Astrocyte of the hippocampus (primary cell): ENCODE measurements at places on chromosomes 1 and 21.

DNA sequence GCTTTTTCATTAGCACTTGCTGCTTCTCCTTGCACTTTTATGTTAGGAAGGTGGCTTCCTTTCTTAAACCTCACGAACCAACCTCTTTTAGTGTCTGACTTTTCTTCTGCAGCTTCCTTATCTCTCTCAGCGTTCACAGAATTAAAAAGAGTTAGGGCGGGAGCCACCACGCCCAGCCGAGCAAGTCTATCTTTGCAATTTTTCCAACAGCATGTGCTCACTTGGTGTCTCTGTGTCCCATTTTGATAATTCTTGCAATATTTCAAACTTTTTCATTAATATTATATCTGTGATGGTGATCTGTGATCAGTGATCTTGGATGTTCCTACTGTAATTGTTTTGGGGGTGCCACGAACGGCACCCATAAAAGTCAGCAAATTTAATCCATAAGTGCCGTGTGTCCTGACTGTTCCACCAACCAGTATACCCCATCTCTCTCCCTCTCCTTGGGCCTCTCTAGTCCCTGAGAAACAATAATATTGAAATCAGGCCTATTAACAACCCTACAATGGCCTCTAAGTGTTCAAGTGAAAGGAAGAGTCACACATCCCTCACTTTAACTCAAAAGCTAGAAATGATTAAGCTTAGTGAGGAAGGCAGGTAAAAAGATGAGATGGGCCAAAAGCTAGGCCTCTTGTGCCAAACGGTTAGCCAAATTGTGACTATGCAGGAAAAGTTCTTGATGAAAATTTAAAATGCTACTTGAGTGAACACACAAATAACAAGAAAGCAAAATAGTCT lies 15.9 kb upstream of the ITPKB start:
- no peak for DNase-seq

DNA sequence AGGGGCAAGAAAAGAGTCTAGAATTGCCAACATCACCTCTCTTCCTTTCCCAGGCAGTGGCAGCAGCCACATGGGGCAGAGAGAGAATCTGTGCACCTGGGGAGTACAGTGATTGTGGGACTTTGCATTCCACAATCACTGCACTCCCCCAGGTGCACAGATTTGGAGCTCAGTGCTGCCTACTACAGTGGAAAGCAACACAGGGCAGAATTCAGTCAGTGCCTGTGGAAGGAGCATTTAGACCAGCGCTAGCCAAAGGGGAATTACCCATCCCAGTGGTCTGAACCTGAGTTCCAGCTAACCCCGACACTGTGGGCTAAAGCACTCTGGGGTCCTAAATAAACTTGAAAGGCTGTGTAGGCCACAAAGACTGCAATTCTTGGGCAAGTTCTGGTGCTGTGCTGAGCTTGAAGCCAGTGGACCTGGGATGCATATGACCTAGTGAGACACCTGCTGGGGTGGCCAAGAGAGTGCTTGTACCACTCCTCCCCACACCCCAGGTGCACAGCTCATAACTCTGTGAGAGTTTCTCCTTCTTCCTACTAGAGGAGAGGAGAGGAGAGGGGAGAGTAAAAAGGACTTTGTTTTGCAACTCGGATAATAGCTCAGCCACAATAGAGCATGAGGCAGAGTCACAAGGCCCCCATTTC lies 50.3 kb downstream of the NUP210L start:
- no peak for DNase-seq

- no peak for DNase-seq
Measured at GRCh38 chr1:205670611-205671430, 9.5 kb downstream of the SLC45A3 start.

- DNase-seq = no peak
Measured at GRCh38 chr1:109470245-109470644, 3.9 kb downstream of the SYPL2 start.

- DNase-seq = no peak
Measured at GRCh38 chr1:83499998-83500397, 498.9 kb downstream of the TTLL7 start.

DNA sequence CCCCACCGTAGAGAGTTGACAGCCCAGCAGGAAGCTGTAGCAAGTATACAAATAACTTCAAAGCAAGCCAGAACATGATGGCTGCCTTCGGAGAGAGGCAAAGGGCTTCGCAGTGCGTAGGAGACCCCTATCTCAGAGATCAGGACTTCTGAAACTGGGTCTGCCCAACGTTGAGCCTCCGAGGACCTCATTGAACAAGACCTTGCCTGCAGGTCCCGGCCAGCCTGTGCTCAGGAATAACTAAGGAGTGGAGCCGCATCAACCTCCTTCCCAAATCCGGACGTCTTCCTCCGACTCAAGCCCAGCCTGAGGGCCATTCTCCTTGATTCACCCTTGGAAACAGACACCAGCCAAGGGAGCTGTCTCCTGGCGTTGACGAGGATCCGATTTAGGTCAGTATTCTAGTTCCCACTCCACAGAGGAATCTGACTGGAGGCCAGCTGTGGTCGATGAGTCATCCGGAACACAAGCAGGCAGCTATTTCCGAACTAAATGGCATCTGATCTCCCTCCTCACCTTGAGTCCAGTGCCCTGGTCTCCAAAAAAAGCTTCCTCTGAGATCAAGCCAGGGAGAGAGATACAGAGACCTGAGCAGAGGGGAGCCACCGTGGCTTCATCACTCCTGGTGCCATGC lies 166.5 kb upstream of the COA6 start:
- DNase-seq = peak; percentile 94

DNA sequence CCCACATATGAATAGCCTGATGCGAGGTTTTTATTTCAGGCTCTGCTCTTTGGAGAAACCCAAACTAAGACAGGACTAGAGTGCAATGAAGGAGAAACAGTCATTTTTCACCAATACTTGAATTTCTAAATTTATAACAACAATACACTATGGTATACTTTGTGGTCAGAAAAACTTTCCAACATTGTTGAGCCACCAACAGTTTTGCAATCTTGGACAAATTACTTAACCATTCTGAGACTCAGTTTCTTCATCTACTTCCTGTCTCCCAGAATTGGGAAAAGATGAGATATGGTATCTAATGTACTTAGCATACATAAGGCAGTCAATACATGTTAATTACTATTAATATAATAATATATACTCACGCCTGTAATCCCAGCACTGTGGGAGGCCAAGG lies 519.8 kb upstream of the PLXNA2 start:
- no peak for DNase-seq

GRCh38 chr21:39004634-39005501 lies 178.4 kb downstream of the PSMG1 start:
- DNase-seq = peak; percentile 49

DNA sequence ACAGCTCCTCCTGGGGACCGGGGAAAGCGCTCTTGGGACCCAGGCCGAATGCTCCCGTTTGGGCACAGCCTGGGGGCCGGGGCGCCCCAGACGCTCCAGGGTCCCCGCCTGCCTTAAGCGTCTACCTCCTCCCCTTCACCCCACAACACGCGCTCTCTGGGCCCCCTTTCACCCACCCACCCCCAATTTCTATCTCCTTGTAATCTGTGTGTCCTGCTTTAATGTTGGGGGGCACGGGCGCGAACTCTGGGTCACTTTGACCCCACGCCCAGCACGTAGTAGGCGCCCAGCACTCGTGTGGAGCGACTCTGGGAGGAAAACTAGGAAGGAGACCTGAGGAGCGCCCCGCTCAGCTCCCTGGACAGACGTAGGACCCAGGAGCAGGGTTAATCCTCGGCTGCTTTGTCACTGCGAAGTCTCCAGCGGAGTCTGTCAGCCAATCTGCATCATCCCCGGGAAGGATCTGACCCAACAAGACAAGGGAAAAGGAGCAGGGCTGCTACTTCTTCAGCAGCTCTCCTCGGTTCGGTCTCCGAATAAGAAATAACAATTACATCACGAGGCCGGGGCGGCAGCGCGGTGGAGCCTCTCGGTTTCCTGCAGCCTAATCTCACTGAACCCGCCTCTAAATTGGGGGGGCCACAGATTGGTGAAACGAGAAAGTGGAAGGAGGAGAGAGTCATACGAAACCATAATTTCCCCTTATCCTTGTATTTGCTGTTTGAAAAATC lies 757 bp upstream of the NRIP1 start:
- DNase-seq = peak; percentile 86

DNA sequence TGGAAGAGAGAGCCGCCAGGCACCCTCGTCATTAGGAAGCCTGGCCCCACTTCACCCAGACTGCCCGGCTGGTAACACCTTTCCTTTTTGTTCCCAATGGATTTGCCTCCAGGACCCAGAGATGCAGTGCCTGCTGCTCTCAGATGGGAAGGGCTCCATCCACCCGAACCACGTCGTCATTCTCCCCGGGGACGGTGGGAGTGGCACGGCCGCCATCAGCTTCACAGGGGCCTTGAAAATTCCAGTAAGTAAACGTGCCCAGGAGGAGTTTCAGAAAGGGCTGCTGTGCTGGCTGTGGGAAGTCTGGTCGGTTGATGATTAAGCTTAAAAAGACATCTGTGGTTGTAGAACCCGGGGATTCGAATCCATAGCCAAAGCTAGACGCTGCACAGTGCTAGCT lies 45.2 kb downstream of the SLC37A1 start:
- no peak for DNase-seq

DNA sequence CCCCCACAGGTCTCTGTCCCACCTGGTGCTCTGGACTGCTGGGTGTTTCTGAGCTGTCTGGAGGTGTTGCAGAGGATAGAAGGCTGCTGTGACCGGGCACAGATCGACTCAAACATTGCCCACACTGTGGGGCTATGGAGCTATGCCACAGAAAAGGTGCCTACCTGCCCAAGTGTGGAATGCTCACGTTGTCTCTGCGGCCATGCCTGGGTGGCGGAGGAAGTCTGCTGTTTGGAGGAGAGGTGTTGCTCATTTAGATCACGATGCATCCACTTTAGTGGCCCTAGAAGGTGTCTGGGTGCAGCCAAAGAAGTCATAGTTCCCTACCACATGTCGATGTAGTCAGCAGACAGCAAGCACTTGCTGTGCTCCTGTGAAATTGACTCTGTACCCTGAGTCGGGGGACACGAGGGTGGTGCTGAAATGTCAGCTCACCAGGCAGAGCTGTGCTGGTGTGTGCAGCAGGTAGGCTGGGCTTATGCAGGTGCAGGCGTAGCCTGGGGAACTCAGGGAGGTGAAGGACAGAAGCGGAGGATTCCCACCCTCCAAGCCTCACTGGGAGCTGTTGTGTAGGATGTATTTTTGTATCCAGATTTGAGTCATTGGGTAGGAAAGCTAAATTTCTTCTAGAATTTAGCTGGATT lies 32.8 kb upstream of the PWP2 start:
- no peak for DNase-seq

DNA sequence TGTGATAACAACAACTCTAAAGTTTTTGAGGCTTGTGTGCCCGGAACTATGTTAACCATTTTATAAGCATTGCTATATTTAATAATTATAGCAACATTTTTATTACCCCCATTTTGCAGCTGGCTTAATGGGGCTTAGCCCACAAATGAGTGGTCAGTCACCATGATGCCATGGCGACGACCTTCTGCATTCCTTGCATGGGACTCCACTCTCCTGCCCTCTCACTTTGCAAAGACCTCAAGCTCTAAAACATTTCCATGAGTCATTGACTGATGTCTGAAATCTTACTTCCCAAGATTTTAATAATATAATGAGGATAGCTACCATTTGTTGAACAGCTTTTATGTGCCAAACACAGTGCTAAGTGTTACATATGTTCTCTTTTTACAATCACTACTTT lies 15.4 kb downstream of the NGF start:
- peak; percentile 41 for DNase-seq

- DNase-seq = no peak
Measured at GRCh38 chr1:110634086-110634454, 27.9 kb upstream of the KCNA2 start.

GRCh38 chr1:162388615-162389014 lies 7.1 kb downstream of the C1orf226 start:
- no peak for DNase-seq

GRCh38 chr1:31218705-31219104 lies 21.0 kb downstream of the NKAIN1 start:
- DNase-seq = no peak

GRCh38 chr1:209202830-209203532 lies 380.5 kb upstream of the CAMK1G start:
- DNase-seq = peak; percentile 71

DNA sequence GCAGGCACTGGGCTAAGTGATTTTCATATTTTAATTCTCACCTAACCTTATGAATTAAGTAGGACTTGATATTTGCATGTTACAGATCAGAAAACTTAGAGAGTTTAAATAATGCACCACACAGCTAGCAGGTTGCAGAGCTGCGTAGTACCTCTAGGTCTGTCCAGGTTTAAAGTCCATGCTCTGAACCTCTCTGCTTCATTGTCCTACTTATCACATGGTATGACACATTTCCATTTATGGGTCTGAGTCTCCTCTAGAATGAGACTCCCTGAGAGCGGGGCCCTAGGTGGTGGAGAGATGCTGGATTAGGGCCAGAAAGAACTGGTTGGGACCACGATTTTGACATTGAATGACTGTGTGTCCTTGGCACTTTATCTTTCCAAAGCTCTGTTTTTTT lies 102.5 kb upstream of the USP24 start:
- DNase-seq = no peak

GRCh38 chr1:161071886-161072371 lies 2.2 kb upstream of the ARHGAP30 start:
- DNase-seq = peak; percentile 36

- DNase-seq = no peak
Measured at GRCh38 chr1:58884706-58885661, 101.1 kb upstream of the JUN start.

DNA sequence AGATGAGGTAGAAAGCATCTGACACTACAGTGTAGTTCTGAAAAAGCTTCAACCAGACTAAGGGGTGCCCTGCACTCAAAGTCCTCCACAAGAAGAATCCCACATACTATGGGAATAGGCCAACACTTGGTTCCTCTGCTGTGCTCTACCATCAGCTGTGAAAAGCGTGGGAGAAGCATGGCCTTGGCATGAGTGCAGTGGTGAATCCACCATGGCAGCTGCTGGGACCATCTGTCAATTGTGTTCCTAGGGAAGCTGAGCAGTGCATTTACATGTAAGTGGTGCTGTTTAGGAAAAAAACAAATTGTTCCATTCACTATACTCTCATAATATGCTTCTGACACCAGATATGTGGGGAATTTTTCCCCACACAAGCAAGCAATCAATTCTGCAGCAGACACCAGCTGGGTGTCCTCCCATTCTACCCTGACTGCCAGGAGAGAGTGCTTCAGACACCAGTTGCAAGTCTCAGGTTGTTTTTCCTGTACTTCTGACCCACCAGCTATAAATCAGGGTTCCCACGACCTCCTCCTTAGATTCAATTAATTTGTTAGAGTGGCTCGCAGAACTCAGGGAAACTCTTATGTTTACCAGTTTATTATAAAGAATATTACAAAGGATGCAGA lies 230.8 kb upstream of the CHRM3 start:
- DNase-seq = no peak

GRCh38 chr1:3003941-3004270 lies 17.4 kb upstream of the ACTRT2 start:
- DNase-seq = no peak

DNA sequence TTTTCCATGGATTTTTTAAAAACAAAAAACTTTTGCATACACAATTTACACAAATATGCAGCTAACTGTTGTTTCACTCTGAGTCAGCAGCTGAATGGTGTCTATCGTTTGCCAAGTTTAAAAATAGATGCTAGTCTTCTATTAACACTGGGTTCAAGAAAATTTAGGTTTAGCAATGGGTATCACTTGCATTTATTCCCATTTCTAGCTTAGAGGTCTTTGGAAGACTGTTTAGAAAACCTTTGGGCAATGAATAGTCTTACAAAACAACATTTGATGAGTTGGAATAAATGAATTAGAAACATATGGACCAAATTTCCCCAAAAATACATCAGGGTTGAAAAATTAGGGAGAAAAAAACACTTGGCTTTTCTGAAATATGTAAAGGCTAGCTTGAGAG lies 165.8 kb downstream of the LYPLAL1 start:
- DNase-seq = no peak
